ENCODE measurements at places on chromosomes 1 and 21.
A peak's percentile ranks its signal among the peaks of the same experiment; 100 is the strongest.

DNA sequence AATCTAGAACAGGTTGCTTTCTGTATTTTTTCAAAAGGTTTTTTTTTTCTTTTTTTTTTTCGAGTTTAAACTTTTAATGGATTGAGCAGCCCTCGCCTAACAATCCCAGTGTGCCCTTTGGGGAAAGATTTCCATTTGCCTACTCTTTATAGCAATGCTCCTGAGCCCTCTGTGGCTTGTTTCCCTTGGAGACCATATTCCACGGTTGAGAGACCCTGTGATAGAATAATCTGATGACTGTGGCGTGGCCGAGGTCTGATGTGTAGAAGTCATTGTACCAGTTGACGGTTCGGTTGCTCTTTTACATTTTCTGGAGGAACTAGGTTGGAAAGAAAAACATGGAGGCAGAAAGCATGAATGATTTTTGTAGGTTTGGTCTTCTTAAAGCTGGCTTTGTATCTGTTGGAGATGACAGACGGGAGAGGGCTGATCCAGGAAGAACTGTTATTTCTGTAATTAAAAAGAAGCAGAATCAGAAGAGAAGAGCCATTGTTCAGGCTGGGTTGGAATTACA is 305.7 kb upstream of the NRIP1 start:
- no peak for DNase-seq

- DNase-seq: no peak
These were observed 14.8 kb downstream of the DNTTIP2 start for GRCh38 chr1:93864175-93864574.

- DNase-seq: peak; percentile 20
These were observed 36.4 kb upstream of the BCL9 start for GRCh38 chr1:147504801-147505311.

DNA sequence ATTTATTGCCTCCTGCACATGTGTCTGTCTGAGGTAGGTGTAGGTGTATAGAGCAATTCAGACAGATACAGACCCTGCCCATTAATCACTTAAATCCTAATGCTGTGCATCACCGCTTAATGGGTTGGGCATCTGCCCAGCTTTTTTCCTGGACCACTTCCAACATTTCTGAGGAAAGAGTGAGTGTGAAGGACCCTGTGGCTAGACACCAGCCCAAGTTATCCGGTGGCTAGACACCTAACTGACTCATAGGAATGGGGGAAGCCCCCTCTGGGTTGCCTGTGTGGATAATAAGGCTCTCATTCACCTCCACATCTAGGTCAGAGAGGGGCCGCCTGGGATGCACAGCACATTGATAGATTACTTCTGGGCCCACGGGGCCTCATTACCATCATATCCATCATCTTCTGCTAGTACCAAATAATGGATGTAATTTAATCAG is 121.1 kb upstream of the RAVER2 start:
- DNase-seq: peak; percentile 41

- DNase-seq: no peak
These were observed 27.4 kb downstream of the LAMB3 start for GRCh38 chr1:209624558-209625549.

- DNase-seq: no peak
These were observed 142.8 kb downstream of the ATG4C start for GRCh38 chr1:62926681-62927252.

GRCh38 chr1:160315359-160315758 is 27.7 kb downstream of the COPA start:
- DNase-seq: no peak

- no peak for DNase-seq
These were observed 134.2 kb downstream of the EDEM3 start for GRCh38 chr1:184620469-184620868.

DNA sequence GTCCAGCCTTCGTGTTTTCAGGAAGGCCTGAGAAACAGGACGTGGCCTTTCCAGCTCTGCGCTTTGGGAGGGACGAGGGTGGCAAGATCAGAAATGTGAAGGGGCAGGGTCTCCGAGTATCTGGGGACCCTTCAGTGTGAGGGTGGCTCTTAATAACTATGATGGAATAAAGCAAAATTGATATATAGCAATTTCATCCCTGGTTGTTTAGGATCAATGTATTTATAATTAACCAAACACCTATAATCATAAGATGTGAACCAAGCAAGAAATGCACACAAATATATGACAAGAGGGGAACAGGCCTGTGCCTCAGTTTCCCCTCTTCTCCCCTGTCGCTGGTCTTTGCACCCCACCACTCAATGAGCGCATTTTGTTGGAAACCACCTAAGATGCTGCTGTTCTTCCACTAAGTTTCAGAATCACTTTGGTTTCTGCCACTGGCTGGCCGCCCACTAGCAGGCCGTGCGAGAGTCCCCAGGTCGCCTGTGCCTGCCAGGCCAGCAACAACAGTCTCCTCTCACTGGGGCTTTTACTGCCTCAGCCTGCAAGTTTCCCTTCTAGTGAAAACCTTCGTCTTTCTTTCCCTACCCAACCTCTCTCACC is 36.6 kb downstream of the UBASH3A start:
- DNase-seq: no peak

- DNase-seq: peak; percentile 33
These were observed 820 bp upstream of the TTF2 start for GRCh38 chr1:117059334-117059677.

GRCh38 chr1:77614037-77614436 is 68.4 kb downstream of the ZZZ3 start:
- DNase-seq: no peak
